Myocyte (in vitro differentiated cells): ENCODE measurements at places on chromosomes 11 and 22. TPM values are rescaled to one million over a fixed set of nuclear protein-coding genes. Genes with fewer than 3 reads are reported as not detected.

The GAS2L1 gene
- total RNA-seq, result 20.4 and 34.9 TPM in 2 replicates

The ZC3H12C gene
- 12.4 and 16.8 TPM in 2 replicates for total RNA-seq

The BACE1 gene
- 22.0 and 23.5 TPM in 2 replicates for total RNA-seq

The FOLR3 gene
- not detected in 2 replicates for total RNA-seq

The HIC2 gene
- total RNA-seq, result 1.9 and 2.3 TPM in 2 replicates

The PNPLA3 gene
- 25.0 and 34.5 TPM in 2 replicates for total RNA-seq

The CD3E gene
- not detected in 2 replicates for total RNA-seq

The CCDC87 gene
- 0.26 and 0.45 TPM in 2 replicates for total RNA-seq

The MS4A15 gene
- total RNA-seq, result not detected in 2 replicates

The APOBEC3A gene
- not detected in 2 replicates for total RNA-seq

The ELMOD1 gene
- 3.5 and 9.3 TPM in 2 replicates for total RNA-seq

- peak; percentile 93 for DNase-seq
Measured at GRCh38 chr11:69321877-69322361, 28.0 kb downstream of the MYEOV start.

GRCh38 chr11:58926251-58926650, 13.0 kb upstream of the GLYATL1 start:
- DNase-seq, result no peak

GRCh38 chr11:73221996-73222395, 3.9 kb downstream of the P2RY2 start:
- DNase-seq, result no peak

- no peak for DNase-seq
Measured at GRCh38 chr11:5591613-5592012, 4.8 kb upstream of the TRIM6 start.

DNA sequence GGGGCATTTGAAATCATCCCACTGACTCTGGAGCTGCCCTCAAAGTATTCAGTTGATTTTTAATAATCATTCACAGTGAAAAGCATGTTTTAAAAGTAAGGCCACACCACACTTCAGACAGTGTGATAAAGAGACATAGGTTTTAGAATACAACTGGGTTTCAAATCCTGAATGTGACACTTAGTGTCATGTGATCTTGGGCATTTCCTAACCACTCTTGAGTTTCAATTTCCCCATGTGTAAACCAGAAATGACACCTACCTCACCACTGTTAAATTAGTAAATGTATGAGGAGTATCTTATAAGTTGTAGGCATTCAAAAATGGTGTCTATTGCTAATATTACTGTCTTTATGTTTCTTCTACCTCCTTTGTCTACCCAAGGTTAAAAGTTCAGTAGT, 5.4 kb downstream of the TMEM123 start:
- no peak for DNase-seq

- DNase-seq, result no peak
Measured at GRCh38 chr11:104883342-104883741, 14.9 kb downstream of the CASP12 start.

DNA sequence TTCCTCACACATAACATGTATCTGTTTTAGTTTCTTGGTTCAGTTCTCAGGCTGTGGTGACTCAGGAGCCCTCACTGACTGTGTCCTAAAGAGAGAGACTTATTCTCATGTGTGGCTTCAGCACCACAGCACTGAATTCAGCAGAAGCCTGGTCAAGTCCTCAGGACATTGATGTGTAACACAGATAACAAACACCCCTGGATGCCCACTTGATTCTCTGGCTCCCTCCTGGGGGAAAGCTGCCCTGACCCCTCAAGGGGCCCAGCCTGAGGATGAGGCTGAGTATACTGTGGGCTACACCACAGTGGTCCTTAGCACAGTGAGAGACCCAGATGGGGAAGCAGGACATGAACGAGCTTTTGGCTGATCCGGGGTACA, 87.2 kb upstream of the VPREB1 start:
- DNase-seq, result no peak

- DNase-seq, result no peak
Measured at GRCh38 chr11:105109855-105110687, 29.5 kb downstream of the CARD18 start.

DNA sequence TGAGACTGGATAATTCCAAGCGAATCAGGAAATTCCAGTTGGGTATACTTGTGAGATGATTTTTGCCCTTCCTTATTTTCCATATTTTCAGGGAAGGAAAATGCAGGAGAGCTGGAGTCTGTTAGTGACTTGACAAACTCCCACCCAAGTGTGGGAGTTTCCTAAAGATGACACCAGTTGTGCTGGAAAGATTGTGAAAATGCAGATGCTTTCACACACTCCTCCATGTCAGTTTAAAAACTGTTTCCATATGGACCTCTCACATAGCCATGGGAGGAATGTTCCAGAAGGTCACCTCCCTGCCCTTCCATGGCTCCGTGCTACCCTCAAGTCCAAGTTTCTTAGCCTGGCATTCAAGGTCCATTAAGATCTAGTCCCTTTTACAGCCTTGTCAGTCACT, 350.7 kb upstream of the NARS2 start:
- no peak for DNase-seq

GRCh38 chr11:108666373-108666772, 1.5 kb downstream of the DDX10 start:
- no peak for DNase-seq

- DNase-seq, result no peak
Measured at GRCh38 chr11:91869686-91870085, 354.9 kb upstream of the FAT3 start.

DNA sequence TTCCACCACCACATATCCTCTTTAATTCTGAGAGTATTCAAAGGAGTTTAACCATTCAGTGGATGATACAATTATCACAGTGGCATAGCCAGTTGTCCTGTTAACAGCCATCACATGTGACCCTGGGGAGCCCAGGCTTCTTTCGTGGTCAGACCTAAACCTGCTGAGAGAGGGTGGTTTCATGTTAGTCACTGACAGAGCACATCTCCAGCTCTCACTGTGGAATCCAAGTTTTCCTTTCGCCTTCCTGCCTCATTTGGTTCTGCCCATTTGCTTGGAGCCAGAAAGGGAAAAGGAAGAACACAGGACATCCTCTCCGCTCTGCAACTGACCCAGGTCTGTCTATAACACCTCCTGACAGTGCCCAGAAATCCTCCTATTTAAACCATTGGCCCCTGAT, 60.4 kb downstream of the MCHR1 start:
- peak; percentile 65 for DNase-seq

- peak; percentile 23 for DNase-seq
Measured at GRCh38 chr22:37609240-37610152, 862 bp downstream of the GGA1 start.

GRCh38 chr11:122170815-122171475, 54.9 kb upstream of the BLID start:
- no peak for DNase-seq

DNA sequence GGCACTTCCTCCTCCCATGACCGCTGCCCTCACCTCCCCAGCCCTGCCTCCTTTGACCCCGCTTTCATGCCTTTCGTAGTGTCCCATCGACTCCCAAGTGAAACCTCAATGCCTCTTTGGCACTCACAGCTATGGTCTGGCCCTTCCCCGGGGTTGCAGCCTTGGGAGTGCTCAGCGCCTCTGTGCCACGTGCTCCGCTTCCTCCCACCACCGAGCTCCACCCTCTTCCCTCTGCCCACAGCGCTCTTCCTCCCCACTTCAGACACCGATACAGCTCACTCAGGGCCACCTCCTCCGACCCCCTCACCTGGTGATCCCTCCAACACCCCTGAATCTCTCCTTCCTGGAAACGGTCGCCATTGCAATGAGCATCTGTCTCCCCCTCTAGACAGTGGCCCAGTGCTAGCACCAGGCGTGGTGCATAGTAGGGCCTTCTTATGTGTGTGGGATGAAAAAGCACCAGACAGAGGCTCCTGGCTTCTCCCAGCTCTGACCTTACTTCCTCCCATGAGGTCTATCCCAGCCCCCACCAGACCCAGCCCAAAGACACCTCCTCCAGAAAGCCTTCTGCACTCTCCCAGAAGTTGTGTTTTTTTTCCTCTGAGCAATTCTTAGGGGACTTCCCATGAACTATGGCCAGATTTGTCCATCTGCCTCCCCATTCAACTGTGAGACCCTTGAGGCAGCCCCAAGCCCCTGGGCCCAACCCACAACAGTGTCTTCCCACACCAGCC, 16.4 kb upstream of the SCGB1A1 start:
- DNase-seq, result no peak

DNA sequence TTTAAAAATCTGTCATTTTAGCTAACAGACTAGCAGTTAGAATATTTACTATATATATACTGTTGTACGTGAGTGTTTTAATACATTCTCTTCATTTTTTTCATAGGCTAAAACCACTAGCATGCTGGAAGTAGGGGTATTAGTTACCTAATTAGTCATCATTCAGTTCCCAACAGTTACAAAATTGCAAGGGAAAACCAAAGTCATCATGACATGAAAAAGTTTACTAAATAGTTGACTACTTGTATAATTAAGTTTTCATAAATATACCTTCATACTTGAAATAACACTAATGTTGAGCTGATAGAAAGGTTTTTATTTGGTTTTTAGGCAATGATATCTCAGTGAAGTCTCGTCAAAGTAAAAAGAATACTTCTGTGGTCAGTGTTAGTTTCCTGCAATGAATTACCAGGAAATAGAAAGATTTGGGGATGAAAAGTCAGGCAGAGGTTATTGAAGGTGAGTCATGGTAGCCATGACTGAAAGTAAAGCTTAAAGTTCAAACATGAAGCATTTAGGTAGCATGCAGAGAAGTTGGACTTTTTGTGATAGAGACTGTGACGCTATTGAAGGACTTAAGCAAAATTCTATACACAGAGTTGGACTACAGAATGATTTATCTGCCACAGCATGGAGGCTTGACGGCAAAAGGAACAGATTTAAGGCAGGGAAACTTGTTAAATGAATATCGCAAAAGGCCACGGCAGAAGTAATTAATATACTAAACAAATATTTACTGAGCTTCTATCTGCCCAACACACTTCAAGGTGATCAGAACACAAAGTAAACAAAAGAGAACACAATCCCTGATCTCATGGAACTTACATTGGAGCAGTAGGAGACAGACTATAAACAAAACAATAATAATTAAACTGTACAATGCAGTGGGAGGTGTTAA, 828.1 kb upstream of the FAT3 start:
- DNase-seq, result peak; percentile 22

DNA sequence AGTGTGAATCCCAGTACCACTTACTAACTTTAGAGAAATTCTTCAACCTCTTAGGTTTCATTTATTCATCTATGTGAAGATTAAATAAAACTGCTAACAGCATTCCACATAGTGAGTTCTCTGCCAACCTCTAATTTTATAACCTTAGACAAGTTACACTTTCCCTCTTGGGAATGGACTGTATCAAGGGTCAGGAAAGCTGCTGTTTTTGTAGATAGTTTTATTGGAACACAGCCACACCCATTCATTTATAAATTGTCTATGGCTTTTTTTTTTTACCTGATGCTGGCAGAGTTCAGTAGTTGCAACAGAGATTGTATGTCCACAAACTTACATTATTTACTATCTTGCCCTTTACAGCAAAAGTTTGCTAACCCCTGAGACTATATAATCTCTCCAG, 81.1 kb downstream of the PAK1 start:
- no peak for DNase-seq

GRCh38 chr11:133738624-133739023, 106.7 kb downstream of the SPATA19 start:
- no peak for DNase-seq

- DNase-seq, result no peak
Measured at GRCh38 chr11:66904981-66905521, 48.2 kb downstream of the LRFN4 start.

DNA sequence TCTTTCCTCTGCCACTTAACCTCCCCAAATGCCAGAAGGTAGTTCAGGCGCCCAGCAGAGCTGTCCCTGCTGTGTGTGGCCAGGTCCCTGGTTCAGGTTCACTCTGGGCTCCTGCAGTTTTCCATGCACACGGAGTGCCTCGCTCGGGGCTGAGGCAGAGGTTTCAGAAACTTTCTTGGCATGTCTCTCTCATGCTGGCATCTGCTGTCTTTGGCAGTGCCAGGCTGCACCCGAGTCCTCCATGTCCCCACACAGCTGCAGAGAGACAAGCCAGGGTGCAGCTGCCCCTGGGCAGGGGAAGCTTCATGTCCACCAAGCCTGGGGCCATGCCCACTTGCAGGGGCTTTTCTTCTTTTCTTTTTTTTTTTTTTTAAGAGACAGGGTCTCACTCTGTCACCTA, 7.0 kb upstream of the NEFH start:
- DNase-seq, result no peak

- no peak for DNase-seq
Measured at GRCh38 chr11:119618208-119618909, 110.6 kb downstream of the NECTIN1 start.

GRCh38 chr11:102266099-102266498, 51.2 kb upstream of the BIRC3 start:
- DNase-seq, result no peak

- no peak for DNase-seq
Measured at GRCh38 chr11:90329043-90329442, 106.2 kb upstream of the CHORDC1 start.

DNA sequence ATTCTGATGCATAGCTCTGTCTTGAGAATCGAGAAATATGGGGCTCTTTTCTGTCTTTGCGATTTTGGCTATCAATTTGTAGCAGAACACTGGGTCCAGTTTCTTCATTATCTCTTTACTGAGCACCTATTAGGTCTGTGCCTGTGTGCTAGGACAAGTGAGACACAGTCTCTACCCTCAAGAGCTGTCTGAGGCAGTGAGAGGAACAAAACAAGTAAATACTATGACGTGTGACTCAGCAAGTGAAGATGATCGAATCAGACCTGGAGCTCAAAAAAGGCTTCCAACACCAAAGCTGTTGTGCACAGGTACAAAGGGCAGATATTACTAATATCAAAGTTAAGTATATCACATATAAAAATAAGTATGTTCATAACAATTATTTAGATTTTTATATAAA, 52.4 kb downstream of the LGR4 start:
- DNase-seq, result no peak

DNA sequence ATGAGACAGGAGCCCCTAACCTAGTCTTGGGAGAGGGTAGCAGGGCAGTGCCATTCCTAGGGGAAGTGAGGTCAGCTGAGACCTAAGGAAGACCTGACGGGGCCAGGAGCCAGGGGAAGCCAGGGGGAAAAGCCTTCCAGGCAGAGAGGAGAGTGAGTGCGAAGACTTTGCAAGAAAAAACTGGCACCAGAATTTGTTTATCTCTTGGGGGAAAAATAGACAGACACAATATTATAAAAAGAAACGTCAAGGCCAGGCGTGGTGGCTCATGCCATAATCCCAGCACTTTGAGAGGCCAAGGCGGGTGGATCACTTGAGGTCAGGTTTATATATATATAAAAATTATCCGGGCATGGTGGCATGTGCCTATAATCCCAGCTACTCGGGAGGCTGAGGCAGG, 26.9 kb upstream of the TESMIN start:
- no peak for DNase-seq

- DNase-seq, result no peak
Measured at GRCh38 chr11:128629516-128630106, 42.3 kb upstream of the ETS1 start.

GRCh38 chr22:42343121-42343454, 72.6 kb upstream of the TCF20 start:
- no peak for DNase-seq
